ENCODE measurements at places on chromosomes 3 and 15.

GRCh38 chr3:172129850-172130716 lies 90.7 kb downstream of the FNDC3B start:
- peak; percentile 62 for DNase-seq

DNA sequence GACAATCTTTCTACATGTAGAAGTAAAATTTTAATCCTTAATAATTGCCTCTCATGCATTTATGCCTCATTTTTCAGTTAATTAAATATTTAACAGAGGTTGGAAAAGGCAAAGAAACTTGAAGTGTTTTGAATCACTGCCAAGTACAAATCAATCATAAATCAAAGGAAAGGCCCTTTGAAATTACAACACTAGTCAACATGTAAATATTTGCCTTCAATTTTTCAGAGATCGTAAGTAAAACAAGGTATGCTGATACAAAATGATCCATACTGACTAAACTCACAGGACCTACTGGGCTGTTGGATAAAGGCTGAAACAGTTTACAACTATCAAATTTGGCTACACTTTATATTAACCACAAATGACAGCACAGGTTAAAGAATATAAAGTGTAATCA lies 33.9 kb downstream of the ZBBX start:
- no peak for DNase-seq

DNA sequence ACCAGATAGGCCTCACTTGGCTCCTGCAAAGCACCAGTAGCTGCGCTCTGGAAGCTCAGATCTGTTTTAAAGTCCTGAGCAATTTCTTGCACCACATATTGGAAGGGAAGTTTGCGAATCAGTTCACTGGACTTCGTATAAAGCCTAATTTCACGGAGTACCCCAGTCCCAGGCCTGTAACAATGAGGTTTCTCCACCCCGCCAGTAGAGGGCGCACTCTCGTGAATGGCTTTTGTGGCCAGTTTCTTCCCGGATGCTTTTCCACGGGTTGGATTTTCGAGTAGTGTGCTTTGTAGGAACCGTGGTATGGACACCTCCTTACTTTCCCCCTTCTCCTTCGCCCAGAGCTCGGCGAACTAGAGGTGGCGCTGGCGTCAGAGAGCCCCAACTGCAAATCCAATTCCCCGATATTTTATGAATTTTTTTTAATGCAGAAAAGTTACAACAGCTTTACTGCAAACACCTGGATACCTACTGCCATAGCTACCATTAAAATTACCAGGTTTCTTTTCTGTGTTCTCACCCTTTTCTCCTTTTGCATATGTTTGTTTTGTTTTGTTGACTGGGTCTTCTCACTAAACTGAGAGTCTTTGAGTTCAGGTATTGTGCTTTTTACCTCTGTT lies 13.3 kb downstream of the RARB start:
- DNase-seq = no peak

DNA sequence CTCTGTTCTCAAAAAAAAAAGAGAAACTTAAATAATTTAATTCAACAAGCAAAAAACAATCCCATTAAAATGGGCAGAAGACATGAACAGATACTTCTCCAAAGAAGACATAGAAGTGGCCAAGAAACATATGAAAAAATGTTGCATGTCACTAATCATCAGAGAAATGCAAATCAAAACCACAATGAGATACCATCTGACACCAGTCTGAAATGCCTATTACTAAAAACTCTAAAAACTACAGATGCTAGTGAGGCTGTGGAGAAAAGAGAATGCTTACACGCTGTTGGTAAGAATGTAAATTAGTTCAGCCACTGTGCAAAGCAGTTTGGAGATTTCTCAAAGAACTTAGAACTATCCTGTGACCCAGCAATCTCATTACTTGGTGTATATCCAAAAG lies 382.9 kb downstream of the OTOL1 start:
- DNase-seq = no peak

DNA sequence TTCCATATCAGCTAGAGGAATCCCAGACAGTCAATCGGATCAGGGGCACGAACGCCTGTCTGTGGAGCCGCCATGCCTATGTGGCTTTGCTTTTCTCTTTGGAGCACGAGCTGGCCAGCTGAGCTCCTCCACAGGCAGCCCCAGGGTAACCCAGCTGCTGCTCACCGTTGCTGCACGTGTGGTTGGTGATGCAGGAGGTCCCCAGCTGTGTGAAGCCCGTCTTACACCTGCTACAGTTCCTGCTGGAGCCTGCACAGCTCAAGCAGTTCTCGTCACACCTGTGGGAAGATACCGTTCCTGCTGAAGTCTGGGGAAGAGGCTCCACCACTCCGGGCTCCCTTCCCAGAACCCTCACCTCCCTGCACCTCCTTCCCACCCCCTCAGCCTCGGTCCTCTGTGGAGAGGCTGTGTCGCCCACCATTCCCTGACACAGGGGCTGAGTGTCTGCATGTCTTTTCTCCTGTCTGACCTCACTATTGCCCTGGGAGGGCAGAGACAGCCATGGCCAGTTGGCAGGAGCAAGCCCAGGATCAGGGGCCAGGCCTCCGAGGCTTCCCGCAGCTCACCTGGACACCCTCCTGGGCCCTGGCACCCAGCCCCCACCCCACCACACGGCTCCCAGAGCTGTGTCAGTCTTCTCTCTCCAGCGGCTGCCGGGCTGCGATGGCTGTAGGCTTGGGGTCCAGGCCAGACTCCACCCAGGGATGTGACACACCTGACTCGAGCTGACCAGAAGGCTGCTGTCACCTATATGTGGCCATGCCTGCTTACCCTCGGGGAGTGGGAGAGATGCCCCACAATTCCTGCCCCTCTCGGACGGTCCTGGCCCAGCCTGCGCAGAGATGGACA lies 12.2 kb upstream of the SNRPA1 start:
- no peak for DNase-seq

- no peak for DNase-seq
These were observed 124.0 kb downstream of the CNTN6 start for GRCh38 chr3:1216856-1217255.

DNA sequence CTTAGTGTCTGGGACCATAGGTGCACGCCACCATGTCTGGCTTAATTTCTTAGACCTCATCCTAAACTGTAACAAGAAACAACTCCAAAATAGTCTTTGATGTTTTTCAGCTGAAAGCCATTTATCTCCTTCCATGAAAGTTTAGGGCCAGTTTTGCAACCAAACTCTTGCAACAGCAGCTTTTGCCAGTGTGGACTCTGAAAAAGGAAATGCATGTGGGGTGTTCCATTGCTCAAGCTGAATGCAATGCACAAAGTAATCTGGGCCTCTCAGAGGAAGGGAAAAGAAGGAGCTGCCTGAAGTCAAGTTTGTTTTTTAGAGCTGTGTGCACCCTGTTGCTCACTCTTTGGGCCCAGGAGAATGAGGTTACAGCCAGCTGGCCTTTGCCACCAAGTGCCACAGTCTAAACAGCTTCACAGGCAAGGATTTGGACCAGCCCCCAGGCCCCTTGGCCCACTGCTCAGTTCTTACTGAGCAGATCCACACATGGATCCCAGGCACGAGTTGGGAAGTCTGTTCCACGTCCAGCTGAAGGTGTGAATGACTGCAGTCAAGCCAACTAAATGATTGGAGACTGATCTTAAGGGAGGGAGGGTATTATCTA lies 212.3 kb upstream of the LRRFIP2 start:
- no peak for DNase-seq

DNA sequence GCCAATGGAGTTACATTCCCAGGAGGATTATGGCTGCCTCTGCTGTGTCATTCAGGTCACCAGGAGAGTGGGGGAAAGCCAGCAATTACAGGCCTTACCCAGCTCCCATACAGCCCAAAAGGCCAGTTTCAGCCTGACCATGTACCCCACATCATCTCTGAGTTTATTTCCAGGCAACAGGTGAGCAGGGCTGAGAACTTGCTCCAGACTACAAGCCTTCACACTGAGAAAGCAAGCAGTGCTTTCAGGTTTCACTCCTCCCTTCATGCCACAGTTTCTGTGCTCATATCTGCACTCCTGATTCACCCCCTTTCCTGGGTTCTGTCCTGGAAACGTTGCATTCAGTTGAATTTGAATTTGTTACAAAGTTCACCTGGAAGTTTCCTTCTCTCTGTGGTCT lies 68.1 kb upstream of the ABI3BP start:
- no peak for DNase-seq

GRCh38 chr3:24845524-24846155 lies 351.0 kb upstream of the THRB start:
- DNase-seq = no peak

DNA sequence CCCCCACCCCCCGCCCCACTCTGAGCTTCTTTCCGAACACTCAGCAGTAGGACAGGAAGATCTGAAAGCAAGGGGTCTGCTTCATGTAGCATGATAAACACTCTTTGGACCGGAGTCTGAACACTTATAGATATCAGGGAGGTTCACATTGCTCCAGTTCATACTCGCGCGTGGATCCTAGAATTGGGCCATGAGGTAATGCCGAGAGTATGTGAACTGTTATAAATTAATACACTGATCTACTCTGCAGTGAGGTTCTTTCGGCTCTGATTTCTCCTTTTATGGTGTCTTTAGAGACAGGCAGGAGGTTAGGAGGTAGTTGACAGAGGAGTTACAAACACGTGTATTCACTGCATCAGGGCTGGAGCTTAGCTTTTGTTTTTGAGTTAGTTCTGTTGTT lies 223.0 kb downstream of the THSD4 start:
- no peak for DNase-seq

DNA sequence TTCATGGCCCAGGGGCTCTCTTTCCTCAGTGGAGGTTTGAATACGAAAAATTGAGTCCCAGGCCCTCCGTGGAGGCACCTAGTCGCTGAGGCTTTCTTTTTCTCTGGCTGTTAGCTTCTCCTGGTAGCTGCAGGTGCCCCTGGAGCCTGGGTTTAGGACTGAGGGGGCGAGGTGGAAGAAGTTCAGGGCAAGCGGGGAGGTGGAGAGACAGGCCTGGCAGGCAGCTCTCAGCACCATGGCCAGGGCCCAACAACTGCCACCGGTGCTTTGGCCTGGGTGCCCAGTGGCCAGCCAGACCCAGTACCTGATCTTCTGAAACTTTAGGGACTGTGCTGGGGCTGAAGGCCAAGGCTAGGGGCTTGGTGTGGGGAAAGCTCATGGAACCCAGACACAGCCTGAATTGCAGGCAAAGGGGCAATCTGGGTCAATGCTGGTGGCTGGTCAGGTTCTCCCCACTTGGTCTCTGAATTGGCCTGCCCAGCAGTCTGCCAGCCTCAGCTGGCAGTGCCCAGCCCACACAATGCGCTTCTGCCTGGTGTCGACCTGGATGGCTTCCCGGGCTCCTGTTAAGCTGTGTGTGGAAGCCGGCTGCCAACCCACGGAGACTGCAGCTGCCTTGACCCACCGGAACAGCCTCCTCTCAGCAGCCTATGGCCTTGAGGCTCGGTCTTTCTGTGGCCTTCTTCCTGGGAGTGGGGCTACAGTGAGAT lies 30.3 kb upstream of the POLG start:
- DNase-seq = no peak

- no peak for DNase-seq
These were observed 23.1 kb downstream of the PLSCR5 start for GRCh38 chr3:146581951-146582467.

GRCh38 chr15:68658641-68659358 lies 80.0 kb downstream of the CORO2B start:
- DNase-seq = no peak

GRCh38 chr15:72685301-72685924 lies 569 bp downstream of the HIGD2B start:
- no peak for DNase-seq

DNA sequence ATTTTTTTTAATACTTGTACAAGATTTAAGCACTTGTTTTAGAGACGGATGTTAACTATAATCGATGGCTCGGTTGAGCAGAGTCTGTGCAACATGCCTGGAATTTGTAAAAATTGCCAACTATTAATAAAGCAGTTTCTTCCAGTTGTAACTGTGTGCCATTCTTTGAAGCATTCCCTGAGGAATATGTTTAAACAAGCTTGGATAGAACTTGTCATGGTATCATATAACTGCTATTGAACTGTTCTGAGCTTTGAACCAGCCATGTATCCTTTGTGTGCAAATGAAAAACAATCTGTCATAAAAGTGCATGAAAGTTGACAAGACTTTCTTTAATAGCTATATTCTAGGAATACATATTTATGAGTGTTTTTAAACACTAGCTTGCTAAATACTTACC lies 45.8 kb upstream of the UBE2E2 start:
- DNase-seq = no peak

- no peak for DNase-seq
These were observed 23.8 kb downstream of the CORO2B start for GRCh38 chr15:68602459-68603215.

- DNase-seq = peak; percentile 46
These were observed 25.9 kb downstream of the SMAD3 start for GRCh38 chr15:67091071-67091979.

DNA sequence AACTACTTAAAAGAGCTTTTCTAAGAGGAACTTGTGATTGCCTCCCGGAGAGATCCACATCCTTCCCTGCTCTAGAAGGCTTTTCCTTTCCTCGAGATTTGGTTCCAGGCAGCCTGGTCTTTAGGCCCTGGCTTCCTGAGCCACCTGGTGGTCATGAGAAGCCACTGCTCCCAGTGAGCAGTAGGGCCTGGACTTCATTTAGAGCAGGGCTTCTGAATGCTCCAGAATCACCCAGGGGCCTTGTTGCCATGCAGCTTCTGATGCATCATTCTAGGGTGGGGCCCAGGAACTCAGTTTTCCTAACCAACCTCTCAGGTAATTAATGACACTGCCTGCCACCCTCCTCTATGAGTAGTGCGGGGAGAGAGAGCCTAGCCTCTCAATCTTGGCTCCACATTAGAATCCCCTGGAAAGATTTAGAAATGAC lies 29.6 kb downstream of the PSMD6 start:
- peak; percentile 40 for DNase-seq

DNA sequence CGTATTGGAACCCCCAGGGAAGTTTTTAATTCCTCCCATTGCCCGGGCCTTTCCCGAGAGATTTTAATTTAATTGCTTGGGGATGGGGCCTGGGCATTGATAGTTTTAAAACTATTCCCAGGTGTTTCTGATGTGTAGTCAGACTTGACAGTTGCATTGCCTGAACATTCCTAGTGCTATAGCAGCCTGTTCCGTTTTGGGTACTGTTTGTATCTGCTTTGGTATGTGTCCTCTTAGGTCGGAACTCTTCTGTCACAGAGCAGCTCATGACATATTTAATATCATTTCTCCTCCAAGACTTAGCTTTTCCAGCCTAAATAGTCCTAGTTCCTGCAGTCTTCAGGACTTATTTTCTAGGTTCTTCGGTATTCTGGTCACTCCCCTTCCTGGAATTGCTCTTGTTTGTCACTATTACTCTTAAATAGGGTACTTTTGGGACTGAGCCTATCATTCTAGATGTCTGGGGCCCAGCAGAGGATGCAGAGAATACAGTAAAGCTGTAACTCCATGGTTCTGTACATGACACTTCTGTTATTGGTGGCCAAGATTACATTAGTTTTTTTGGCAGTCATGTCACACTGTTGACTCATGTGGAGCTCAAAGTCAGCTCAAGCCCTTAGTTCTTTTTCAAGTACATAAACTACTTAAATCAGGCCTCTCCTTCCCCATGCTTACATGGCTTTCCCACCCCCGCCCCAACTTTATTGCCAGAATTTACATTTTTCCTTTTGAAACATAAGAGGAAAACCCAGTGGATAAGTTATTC lies 81.5 kb downstream of the BBX start:
- no peak for DNase-seq

- DNase-seq = no peak
These were observed 68.8 kb downstream of the ASB7 start for GRCh38 chr15:100671124-100671680.

Measured in activated CD4-positive, alpha-beta T cell treated with anti-CD3 and anti-CD28 coated beads, Interleukin-2, amount 50 U/mL, for 4 hours (primary cell).